Left renal cortex interstitium (tissue), 4 donors: ENCODE measurements at places on chromosomes 3 and 15. TPM values are rescaled to one million over a fixed set of nuclear protein-coding genes. Genes with fewer than 3 reads are reported as not detected.

Gene CD96
- 1.3 TPM for polyA plus RNA-seq

- DNase-seq, result no peak
Observed at GRCh38 chr3:184160456-184160855, 5.3 kb downstream of the DVL3 start.

- DNase-seq, result no peak
Observed at GRCh38 chr3:10632741-10633140, 127.4 kb upstream of the ATP2B2 start.

DNA sequence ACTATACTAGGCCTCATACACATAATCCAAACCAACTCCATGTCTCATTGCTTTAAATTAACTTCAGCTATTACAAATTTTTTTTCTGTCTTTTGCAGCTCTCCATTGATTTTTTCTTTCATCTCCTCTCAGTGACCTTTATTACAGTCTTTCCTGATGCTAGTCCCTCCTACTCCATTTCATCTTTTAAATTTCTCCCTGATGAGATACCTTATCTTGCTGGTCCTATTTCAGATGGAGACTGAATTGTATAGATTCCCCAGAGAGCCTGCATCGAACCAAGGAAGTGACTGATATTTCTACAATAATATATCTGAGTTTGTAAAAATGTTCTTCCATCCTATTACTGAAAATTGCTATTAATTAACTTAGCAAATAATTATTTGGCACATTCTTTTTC lies 45.7 kb upstream of the NEO1 start:
- DNase-seq, result no peak

Gene ALG1L2
- polyA plus RNA-seq, result 1.7 TPM

- DNase-seq, result no peak
Observed at GRCh38 chr15:25875566-25875965, 12.4 kb upstream of the ATP10A start.

DNA sequence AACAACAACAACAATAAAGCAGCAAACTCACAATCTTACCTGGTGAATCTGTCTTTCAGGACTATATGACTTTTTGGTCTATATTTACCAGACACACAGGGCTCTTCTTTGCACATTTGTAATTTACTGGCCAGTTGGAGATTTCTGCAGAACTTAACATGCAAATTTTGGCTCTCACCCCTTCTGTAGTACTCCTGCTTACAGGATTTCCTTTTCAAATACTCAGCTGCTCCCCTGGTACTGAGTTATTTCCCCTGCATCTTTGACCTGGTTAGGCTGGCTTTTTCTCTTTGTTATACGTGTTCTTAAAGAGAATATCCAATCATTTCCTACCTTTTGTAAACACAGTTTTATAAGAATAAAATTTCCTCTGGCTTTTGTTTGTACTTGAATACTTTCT lies 228.0 kb downstream of the MBNL1 start:
- no peak for DNase-seq

GRCh38 chr3:72999951-73000350 lies 3.3 kb downstream of the PPP4R2 start:
- DNase-seq, result no peak

- no peak for DNase-seq
Observed at GRCh38 chr3:189038773-189039745, 132.7 kb upstream of the TPRG1 start.

DNA sequence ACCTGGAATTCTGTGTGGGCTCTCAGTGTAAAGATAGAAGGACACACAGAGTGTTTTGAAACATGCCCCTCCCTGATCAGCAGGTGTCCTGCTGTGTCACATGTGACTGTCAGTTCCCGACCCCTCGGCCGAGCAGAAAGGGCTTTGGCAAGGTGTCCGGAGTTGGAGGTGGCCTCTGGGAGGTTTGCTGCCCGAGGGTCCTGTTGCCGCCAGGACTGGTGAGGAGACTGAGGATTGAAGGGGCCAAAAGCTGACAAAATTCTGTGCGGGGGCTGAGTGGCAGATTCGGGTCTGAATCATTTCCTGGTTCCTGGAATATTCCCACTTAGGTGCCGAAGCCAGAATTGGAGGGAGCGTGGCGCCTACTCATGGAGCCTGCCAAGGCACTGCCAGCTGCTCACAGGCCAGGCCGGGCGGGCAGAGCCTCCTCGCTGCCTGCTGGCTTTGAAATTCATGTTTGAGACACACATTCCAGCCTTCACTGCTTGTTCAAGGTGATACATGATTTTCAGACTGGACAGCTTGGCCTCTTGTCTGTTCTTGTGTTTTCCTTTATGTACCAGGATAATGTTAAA lies 83.8 kb downstream of the APBA2 start:
- no peak for DNase-seq

GRCh38 chr3:134496471-134497071 lies 10.7 kb downstream of the CEP63 start:
- DNase-seq, result no peak

DNA sequence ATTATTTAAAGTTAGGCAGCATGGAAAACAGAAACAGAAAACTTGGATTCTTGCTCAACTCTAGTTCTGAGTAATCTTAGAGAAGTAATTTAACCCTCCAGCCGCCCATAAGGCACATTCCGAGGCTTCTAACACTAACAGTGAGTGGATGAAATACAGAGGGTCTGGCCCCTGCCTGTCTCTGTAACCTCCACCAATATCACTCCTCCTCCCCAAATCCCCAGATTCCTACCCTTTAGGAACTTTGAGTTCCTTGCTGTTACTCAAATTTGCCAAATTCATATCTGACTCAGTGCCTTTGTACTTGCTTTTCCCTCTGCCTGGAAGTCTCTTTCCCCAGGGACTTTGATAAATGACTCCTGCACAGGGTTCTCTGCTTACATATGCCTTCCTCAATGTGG lies 112.5 kb upstream of the TGFBR2 start:
- DNase-seq, result no peak

- DNase-seq, result no peak
Observed at GRCh38 chr3:77599948-77600347, 560.0 kb downstream of the ROBO2 start.

DNA sequence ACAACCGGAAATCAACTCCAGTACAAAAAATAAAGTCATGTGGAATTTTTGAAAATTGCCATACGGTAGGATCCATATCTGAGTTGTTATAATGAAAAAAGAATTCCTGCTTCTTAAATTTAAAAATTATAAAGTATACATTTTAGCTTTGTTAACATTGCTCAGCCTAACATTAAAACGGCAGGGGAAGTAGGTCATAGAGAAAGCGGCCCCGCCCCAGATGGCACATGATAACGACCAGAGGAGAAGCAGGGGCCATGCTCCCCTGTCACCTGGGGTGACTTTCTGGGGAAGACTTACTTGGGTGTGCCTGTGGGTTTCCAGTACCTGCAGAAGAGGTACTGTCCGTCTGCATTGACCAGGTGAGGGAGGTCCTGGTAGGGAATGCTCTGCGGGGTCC lies 921 bp downstream of the MGLL start:
- DNase-seq, result no peak

Gene GPR149
- polyA plus RNA-seq, result not detected

GRCh38 chr3:192091831-192092230 lies 630.9 kb downstream of the PYDC2 start:
- no peak for DNase-seq

Gene SLC22A13
- polyA plus RNA-seq, result 5.0 TPM

- DNase-seq, result no peak
Observed at GRCh38 chr3:169145540-169146178, 517.9 kb downstream of the MECOM start.

- DNase-seq, result no peak
Observed at GRCh38 chr3:172522871-172523818, at the start of gene TNFSF10. TNFSF10 (minus strand) TSS chr3:172523430; CDS start chr3:172523384, 46 bp downstream.
